ENCODE measurements at places on chromosomes 4 and X.
A peak's percentile ranks its signal among the peaks of the same experiment; 100 is the strongest.

DNA sequence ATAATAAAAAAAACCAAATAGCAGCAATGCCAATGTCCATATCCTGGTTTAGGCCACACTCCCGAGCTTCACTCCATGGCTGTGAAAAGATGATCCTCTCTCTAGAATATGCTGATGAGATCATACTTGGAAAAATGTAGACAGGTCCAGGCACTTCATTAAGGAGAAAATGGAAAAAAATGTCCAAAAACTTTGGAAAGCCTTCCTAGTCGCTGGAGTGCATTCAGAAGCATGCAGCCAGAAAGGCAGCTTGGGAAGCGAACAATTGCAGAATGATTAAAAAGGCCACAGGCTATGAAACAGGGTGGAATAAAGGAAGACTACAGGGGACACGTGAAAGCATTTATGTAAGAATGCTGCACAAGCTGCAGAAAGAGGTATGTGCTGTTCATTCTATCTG lies 165.6 kb upstream of the HCCS start:
- no peak for DNase-seq

GRCh38 chr4:127528302-127528701 lies 104.5 kb upstream of the INTU start:
- no peak for DNase-seq

GRCh38 chrX:13467243-13467642 lies 102.2 kb upstream of the EGFL6 start:
- DNase-seq = no peak

GRCh38 chrX:19678941-19679340 lies 163.6 kb upstream of the MAP3K15 start:
- no peak for DNase-seq

DNA sequence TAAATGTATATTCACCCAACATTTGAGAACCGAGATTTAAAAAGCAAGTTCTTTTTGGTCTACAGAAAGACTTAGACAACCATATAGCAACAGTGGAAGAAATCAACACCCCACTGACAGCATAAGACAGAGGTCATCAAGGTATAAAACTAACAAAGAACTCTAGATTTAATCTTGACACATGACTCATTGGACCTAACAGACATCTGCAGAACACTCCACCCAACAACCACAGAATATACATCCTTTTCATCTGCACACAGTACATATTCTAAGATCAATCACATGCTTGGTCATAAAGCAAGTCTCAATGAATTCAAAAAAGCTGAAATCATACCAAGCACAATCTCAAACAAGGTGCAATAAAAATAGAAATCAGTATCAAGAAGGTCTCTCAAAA lies 65.8 kb downstream of the SPIN4 start:
- no peak for DNase-seq

GRCh38 chr4:22093126-22093525 lies 144.6 kb upstream of the KCNIP4 start:
- DNase-seq = no peak

DNA sequence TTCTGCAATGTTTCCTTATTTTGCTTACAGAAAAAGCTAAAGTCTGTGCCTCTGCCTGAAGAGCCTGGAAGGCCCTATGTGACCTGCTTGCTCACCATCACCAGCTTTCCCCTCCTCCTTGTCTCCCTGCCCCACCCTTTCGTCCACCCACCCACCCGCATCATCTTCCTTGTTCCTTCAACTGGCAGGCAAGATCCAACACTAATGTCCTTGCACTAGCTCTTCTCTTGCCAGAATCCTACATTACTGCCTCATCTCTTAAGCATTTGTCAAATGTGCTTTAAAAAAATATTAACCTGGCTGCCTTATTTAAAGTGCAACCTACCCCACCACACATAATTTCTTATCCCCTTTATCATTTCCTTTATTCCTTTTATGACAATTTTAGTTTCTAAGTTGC lies 165.1 kb upstream of the PPP3CA start:
- DNase-seq = no peak

DNA sequence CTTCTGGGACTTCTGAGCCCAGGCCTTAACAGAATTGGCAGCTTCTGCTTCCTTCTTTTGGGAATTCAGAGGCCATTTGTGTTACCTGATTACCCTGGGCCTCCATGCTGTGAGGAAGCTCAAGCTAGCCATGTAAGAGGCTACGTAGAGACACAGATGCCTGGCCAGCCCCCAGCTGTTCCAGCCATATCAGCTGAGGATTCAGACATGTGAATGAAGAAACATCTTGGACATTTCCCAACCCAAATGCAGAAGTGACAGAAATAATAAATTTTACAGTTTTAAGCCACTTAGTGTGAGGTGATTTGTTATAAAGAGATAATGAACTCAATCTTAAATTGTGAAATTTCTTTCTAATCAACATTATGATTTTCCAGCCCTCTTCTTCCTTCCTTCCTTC lies 18.7 kb upstream of the ZNF827 start:
- no peak for DNase-seq

- no peak for DNase-seq
These were observed 691 bp downstream of the MAGED1 start for GRCh38 chrX:51893931-51894696.

GRCh38 chr4:43843501-43843900 lies 605.1 kb downstream of the KCTD8 start:
- peak; percentile 20 for DNase-seq

- DNase-seq = no peak
These were observed 128.3 kb upstream of the MED14 start for GRCh38 chrX:40863671-40864070.

- no peak for DNase-seq
These were observed 655 bp downstream of the CYTL1 start for GRCh38 chr4:5018603-5019002.

- no peak for DNase-seq
These were observed 10.2 kb upstream of the STBD1 start for GRCh38 chr4:76296286-76296820.

GRCh38 chr4:27429364-27429871 lies 568.8 kb downstream of the STIM2 start:
- no peak for DNase-seq

DNA sequence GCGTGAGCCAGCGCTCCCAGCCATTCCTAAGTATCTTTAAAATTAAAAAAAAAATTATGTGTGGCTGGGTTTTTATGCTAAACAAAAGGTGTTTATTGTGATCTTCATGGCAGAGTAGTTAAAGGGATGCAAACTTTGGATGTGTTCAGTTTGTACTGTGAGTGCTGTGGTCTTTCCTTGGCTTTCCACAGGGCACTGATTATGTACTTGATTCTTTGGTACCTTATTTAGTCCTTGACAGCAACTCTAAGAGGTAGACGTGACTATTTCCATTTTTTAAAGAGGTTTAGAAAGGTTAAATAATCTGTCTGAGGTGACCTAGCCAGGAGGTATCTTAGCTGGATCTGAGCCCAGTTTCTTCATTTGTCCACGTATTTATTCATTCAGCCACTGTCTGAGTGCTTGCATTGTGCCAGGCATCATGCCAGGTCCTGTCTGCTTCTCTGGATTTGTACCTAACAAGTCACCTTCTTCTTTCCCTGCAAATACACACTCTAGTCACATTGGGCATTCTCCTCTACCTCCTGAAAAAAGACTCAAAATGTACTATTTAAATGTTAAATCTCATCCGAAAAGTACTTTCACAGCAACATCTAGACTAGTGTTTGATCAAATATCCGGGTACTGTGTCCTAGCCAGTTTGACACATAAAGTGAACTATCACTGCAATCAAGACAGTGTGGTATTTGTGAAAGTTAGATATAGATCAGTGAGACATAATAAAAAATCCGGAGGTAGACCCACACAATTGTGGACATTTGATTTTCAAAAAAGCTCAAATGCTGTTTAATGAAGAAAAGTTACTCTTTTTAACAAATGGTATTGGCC lies 31.5 kb downstream of the WWC2 start:
- no peak for DNase-seq

DNA sequence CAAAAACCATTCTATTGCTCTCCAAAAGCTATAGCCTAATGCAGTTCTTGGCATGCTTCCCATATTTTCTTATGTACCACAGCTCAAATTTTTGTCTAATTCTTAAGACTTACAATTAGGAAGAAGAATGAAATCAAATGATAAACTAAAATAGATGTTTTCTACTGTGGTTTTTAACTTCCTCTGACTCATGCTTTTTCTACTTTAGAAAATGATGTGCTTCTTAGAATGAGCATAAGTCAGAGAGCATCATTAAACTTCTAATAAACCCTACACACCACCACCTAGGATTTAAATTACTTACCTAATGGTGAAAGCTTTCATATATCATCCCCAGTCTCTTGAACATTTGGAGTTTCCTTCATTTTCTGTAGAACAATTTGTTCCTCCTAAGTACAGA lies 217.0 kb upstream of the NDST3 start:
- DNase-seq = peak; percentile 6

DNA sequence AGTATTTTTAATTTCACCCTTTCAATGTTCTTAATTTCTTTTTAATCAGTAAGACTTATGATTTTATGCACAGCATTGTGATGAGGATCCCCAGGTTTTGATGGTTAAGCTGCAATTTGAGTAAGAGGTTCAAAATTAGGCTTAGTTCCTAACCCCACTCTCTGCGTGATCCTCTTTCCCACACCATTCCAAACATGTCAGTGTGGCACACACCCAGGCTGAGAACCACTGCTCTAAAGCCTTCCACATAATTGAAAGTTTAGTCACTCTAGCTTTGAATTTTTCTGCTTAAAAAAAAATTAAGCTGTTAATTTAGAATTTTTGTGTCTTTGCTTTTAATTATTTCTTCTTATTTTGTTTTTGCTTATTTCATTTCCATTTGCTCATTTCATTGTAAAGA lies 68.8 kb upstream of the SLC7A11 start:
- DNase-seq = peak; percentile 66

DNA sequence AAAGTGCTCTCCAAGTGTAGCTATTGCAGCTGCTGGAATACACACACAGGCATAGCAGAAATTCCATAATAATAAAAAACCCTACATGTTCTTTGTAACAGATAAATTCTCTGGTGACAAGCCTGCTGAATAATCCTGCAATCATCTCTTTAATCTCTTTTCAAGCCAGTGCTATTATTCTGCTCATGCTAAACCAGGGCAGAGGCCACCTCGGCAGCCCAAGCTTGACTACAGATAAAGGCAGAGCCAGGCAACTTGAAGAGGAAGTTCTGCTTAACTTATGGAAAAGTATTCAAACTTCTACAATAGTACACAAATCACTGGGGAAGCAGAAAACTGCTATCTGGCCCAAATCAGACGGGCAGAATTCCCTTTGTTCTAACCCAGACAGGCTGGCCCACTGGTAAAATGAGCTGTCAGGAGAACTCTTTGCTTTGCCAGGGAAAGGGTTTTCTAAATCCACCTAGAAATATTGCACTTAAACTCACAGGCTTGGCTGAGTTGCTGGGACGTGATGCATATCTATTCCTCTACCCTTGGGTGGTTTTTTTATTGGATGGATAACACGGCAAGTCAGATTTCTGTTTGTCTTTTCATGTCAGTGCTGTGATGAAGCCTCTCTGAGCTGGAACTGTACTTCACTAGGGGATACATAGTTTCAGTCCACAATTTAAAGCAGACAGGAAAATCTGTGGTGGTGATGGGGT lies 70.5 kb downstream of the GATB start:
- DNase-seq = peak; percentile 32

GRCh38 chr4:149830823-149831222 lies 15.2 kb upstream of the IQCM start:
- DNase-seq = no peak

- no peak for DNase-seq
These were observed 1.1 kb downstream of the EMD start for GRCh38 chrX:154380153-154380552.

DNA sequence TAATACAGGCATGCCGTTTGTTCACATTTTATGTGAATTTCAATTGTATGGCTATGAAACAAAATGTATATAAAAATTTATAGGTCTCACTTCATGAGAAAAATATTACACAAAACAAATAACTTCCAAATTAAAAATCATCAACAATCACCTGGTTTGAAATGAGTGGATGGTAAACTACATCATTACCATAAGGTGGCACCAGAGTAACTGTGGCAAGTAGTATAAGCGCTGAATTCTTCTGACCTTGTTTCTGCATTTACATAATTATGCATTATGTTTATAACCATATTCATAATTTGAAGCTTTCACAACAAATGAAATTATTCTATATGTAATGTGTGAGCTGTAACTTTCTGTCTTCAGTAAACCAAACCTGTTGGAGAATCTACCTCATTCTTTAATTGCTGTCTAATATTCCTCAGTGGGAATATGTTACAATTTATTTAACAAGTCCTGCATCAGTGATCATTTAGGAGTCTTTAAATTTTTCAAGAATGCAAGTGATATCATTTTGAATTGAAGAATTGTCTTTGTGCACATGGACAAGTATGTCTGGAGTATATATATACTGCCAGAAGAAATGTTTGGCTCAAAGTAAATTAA lies 55.2 kb downstream of the MMRN1 start:
- DNase-seq = no peak

DNA sequence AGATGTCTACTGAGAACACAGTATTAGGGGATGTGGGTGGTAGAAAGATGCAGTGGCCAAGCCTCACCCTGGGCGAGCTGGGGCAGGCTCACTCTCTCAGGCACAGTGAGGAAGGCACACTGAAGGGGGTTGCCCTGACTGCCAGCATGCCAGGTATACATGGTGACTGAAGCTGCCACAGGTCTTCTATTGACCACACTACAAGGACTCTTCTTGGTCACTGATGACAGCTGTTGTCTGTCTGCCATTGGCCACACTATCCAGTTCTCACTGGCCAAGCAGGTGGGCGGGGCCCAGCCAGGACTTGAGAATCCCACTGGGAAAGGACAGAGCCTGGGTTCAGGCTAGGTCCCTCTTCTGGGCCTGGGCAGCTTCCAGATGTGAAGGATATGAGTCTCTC lies 39.7 kb upstream of the TBC1D14 start:
- no peak for DNase-seq

- DNase-seq = no peak
These were observed 168.3 kb downstream of the BTC start for GRCh38 chr4:74625981-74626380.

GRCh38 chr4:8834681-8835220 lies 36.9 kb downstream of the HMX1 start:
- DNase-seq = no peak

GRCh38 chr4:56220261-56220660 lies 167.0 kb downstream of the AASDH start:
- DNase-seq = peak; percentile 26

DNA sequence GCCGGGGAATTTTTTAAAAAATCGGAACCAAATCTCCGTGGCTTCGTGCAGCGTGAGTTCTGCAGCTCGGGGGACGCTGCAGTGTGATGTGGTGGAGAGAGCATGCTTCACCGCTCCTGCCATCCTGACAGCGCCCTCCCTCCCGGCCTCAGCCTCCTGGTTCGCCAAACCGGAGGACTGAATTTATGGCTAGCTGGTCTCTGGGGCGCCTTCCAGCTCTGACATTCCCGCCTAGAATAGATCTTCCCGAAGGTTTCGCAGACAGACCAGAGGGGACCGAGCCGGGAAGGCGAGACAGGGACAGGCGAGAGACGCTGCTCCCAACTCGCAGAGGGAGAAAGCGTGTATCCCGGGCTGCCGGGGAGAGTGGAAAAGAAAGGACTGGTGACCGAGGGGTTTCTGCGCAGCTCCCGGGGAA lies 25.9 kb downstream of the HOPX start:
- DNase-seq = no peak

- DNase-seq = no peak
These were observed 123.5 kb downstream of the DCHS2 start for GRCh38 chr4:154368060-154368459.

GRCh38 chrX:11949291-11949690 lies 189.0 kb upstream of the FRMPD4 start:
- DNase-seq = no peak
